Stimulated activated CD4-positive, alpha-beta T cell treated with anti-CD3 and anti-CD28 coated beads, TNF-alpha, amount 100 ng/mL, for 4 hours (primary cell): ENCODE measurements at places on chromosomes 7 and 10.

- DNase-seq, result peak; percentile 68
Observed at GRCh38 chr10:44932517-44933450, 21.6 kb downstream of the TMEM72 start.

GRCh38 chr7:137734221-137734620 lies 112.6 kb downstream of the DGKI start:
- DNase-seq, result no peak

DNA sequence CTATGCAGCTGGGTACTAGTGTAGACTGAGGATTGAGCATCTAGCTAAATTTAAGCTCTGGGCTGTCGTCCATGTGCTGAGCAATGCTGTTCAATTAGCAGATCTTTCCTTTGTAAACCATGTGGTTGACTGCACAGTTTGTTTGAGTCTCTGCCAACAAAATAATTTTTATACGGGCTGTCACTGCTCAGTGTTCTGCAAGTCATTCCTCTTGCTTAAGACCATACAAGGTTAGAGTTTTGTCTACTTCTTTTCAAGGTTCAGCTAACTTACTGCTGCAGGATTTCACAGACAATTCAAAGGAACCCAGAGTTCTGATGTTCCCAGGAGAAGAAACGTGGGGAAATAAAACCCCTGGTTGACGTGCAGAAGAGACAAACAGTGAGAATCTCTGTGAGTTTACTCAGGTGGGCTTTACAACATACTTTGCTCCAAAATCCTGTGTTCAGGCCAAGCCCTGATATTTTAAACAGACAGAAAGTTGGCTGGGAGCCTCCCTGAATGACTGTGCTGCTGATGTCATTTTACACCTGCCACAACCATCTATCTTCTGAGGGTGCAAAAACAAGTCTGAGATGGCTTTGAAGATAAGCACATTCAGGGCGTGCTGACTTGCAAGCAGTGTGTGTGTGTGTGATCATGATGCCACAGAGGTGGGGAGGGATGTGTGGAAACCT lies 177.1 kb upstream of the SVIL start:
- DNase-seq, result no peak

- DNase-seq, result no peak
Observed at GRCh38 chr10:34280599-34281374, 534.3 kb downstream of the PARD3 start.

DNA sequence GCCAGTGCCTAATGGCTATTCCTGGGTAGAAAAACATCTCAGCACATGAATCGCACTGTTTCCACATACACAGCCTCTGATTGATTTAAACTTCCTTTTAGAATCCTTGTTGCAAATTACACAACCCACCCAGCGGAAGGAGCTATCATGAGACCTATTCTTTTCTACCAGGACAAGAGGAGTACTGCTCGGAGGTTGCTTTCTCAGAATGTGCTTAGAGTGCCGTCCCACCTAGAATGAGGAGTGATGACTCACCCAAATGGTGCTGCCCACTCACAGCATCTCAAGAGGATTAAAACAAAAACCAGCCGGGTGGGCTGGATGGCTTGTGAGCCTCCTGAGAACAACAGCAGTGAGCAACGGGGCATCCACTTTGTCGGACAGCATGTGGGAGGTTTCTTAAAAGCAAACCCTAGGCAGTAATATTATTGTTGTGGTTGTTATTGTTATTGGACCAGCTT lies 128.9 kb downstream of the DGKI start:
- DNase-seq, result no peak

GRCh38 chr10:22489467-22489866 lies 144.2 kb downstream of the SPAG6 start:
- DNase-seq, result no peak

GRCh38 chr10:34024282-34024681 lies 689.8 kb upstream of the NRP1 start:
- DNase-seq, result no peak

DNA sequence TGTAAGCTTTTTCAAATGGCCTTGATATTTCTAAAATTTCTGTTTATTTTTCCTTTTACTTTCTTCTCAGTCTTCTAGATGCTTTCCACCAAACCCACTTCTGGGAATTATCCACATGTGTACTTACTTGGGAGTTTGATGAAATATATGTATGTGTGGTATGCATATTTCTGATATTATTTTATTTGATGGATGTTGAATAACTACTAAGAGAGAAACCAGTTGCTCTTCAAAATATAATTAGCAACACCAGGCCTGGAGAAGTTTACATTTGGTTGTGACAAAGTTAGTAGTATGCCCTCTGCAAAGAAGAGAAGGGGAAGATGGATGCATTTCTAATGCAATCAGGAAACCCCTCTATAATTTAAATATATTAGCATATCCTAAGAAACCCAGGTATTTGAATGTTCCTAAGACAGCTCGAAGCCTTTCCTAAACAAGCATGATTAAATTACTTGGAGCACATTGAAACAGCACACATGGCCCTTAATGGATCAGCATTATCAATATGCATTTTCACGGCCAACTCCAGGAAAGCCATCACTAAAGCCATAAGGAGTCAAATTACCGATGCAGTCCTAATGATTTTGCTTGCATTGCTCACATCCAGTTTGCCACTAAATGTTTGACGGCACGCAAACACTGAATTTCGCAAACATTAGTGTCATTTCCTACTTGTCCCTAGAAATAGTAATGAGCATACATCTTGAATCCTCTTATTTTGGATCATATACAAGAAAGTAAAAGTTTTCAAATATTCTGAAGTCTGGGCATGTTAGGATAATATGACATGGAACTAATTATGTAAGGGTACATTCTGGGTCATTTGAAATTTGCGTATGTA lies 393.8 kb downstream of the EXOC4 start:
- no peak for DNase-seq

GRCh38 chr10:59362144-59362958 lies at the start of gene FAM13C:
Gene FAM13C, minus strand, starts transcription at chr10:59362549. Its CDS starts 89 bp downstream, at chr10:59362460.
- no peak for DNase-seq

DNA sequence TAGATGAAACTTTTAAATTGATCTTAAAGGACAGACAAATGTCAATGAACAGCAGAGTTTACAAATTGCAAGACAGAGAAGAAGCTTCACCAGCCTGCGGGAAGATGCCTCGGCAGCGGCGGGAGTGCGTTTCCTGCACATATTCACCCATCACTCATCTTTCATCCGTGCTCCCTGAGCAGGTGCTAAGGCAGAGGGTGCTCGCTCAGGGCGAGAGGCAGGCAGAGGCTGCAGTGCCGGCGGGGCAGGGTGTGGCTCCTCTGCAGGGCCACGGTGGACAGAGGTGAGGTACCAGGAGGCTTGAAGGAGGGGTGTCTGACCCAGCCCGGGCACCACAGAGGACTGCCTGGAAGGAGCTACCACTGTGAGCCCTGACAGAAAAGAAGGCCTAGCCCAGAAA lies 155.2 kb upstream of the PPP2R2D start:
- no peak for DNase-seq

DNA sequence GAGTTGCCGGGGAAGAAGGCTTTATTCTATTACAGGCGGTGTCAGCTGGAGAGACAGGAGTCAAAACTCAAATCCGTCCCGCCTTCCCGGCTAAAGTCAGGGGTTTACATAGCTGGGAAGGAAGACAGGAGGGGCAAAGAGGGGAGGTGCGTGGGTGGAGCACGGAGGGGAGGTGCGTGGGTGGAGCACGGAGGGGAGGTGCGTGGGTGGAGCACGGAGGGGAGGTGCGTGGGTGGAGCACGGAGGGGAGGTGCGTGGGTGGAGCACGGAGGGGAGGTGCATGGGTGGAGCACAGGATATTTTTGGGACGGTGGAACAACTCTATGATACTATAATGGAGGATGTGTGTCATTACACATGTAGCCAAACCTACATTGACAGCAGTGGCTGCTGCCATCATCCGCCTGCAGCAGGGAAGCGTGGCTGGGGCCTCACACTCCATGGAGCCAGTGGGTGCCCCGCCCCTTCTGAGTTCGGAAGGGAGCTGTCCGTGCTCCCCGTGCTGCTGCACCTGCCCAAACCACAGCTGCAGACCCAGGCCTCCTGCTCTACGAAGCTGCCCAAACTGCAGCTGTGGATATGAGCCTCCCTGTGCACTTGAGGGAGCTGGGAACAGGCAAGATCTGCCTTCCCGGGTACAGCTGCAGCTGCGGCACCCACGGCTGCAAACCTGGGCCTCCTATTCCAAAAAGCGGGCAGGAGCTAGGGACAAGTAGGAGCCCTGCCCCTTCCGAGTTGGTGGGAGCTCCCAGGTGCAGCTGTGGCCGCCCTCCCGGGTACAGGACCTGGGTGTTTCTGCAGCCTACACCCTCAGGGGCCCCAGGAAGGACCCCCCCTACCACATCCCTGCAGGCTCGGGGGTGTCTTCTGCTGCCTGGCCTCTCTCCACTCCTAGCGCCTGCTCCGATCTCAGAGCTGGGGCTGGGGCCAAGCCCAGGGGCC lies 119.4 kb downstream of the DYNC2I1 start:
- no peak for DNase-seq

- no peak for DNase-seq
Observed at GRCh38 chr10:84076047-84076388, 63.3 kb upstream of the GHITM start.

- no peak for DNase-seq
Observed at GRCh38 chr10:79167537-79167936, 98.8 kb downstream of the ZMIZ1 start.

DNA sequence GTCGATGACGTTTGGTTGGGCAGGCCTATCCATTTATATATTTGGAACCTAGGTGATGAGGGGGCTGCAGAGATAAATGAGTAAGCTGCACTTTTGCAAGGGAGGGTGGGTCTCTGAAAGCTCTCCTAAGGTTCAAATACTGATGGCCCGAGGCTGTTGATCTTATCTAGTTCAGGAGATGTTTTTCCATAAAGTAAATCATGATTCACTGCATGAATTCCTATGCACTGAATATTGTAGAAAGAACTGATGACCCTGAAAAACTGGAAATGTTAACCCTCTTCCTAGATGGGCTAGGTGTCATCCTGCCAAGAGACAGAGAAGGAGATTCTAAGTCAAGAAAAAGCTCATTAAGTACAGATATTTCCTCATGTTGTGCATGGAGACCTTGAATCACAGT lies 459.9 kb downstream of the PLXNA4 start:
- DNase-seq, result no peak

GRCh38 chr10:13717936-13718772 lies 131.4 kb downstream of the PRPF18 start:
- DNase-seq, result no peak

- no peak for DNase-seq
Observed at GRCh38 chr7:63014792-63015191, 983.9 kb upstream of the ZNF722 start.

DNA sequence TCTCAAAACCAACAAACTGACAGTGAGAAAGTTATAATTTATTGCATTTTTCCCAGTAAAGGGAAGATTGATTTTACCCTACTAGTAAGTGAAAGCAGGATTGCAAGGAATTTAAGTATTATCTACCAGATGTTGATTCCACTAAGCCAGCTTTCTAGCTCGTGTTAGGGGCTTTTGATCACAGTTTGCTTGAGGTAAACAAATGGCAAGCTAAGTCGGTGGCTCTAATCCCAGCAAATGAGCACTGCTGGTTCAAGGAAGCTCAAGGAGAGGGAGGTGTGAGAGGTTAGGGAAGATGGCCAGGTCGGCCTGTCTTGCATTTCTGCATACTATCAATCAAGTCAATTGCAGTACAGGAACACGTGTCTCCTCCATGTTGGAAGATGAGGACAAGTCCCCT lies 448.7 kb upstream of the POM121L12 start:
- no peak for DNase-seq

DNA sequence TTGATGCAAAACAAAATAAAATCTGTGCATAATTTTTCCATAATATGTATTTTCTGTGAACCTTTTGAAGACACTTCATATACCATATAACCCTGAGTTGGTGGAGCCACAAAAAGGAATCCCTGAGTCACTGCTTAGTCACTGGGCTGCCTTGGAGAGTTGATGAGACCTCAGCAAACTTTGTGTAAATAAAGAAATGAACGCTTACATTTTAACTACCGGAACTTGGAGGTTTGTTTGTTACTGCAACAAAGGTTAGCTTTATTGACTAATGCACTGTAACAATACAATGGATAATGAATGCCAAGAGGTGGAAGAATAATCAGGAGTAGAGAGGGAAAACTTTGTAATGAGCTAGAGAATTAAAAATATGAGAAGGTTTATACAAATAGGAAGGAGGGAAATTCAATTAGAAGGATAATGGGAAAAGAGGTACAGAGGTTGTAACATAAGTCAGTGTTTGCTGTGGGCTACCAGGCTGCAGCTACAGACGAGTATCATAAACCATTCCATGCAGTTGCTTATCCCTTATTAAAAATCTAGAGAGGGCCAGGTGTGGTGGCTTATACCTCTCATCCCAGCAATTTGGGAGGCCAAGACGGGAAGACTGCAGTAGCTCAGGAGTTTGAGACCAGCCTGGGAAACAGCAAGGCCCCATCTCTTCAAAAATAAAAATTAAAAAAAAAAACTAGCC lies 1042.1 kb downstream of the TYW1 start:
- no peak for DNase-seq

- DNase-seq, result no peak
Observed at GRCh38 chr10:99450156-99450555, 19.7 kb upstream of the GOT1 start.

GRCh38 chr7:71472962-71473361 lies 341.0 kb downstream of the GALNT17 start:
- no peak for DNase-seq

GRCh38 chr10:123284022-123284421 lies 129.8 kb downstream of the BUB3 start:
- no peak for DNase-seq

DNA sequence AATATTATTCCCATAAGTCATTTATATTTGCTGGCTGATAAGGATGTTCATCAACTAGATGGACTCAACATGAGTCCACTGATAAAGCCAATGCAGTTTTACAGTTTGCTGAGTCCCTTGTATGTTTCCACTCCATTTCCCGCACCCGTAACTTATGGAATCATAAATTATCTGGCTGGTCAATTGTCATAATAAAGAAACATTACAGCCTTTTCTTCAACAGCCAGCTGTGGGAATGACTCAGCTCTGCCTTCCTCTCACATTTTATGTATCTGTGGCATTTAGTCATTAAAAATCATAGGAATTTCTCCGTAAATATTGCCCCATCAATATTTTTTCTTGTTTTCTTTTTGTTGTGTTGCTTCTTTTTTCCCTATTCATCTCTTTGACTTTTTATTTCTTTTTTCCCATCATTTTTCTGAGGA lies 22.3 kb upstream of the TMEM26 start:
- no peak for DNase-seq
